ENCODE measurements at places on chromosomes 6 and 20. TPM values are rescaled to one million over a fixed set of nuclear protein-coding genes. Genes with fewer than 3 reads are reported as not detected.

ROS1 gene
- 0.02 TPM for total RNA-seq

TAF11 gene
- total RNA-seq, result 20.6 TPM

ZNF831 gene
- not detected for total RNA-seq

PGBD1 gene
- total RNA-seq, result 4.5 TPM

CASS4 gene
- 0.50 TPM for total RNA-seq

IYD gene
- total RNA-seq, result not detected

TREML1 gene
- total RNA-seq, result not detected

OOEP gene
- not detected for total RNA-seq

PTPRT gene
- not detected for total RNA-seq

PPT2 gene
- 19.1 TPM for total RNA-seq

FOXS1 gene
- total RNA-seq, result not detected

SYNCRIP gene
- total RNA-seq, result 114 TPM

COL21A1 gene
- total RNA-seq, result not detected

PAX1 gene
- total RNA-seq, result not detected

PACRG gene
- not detected for total RNA-seq

TXNDC5 gene
- total RNA-seq, result 280 TPM

KHDC1L gene
- not detected for total RNA-seq

RTEL1 gene
- total RNA-seq, result 26.8 TPM

FAM209A gene
- total RNA-seq, result 0.26 TPM

GSTA2 gene
- not detected for total RNA-seq

SLC22A16 gene
- total RNA-seq, result not detected

FILIP1 gene
- 0.13 TPM for total RNA-seq

HLA-DMB gene
- total RNA-seq, result not detected

BPIFB2 gene
- total RNA-seq, result not detected

RBPJL gene
- total RNA-seq, result not detected

GABRR2 gene
- 0.10 TPM for total RNA-seq

MTHFD1L gene
- 92.0 TPM for total RNA-seq

TXLNB gene
- total RNA-seq, result not detected

MEP1A gene
- not detected for total RNA-seq

DPPA5 gene
- not detected for total RNA-seq

NOX3 gene
- total RNA-seq, result not detected

PXDC1 gene
- total RNA-seq, result 97.5 TPM

PCK1 gene
- total RNA-seq, result not detected

KCNQ5 gene
- 32.4 TPM for total RNA-seq

CGA gene
- 0.96 TPM for total RNA-seq

MLN gene
- total RNA-seq, result not detected

KIFC1 gene
- 38.2 TPM for total RNA-seq

CCDC170 gene
- 0.33 TPM for total RNA-seq

TGM3 gene
- total RNA-seq, result 0.12 TPM

ARFRP1 gene
- total RNA-seq, result 39.7 TPM

TP53TG5 gene
- not detected for total RNA-seq

RIPOR3 gene
- total RNA-seq, result 0.13 TPM

TSBP1 gene
- total RNA-seq, result not detected

SIRPD gene
- total RNA-seq, result not detected

TGM2 gene
- 447 TPM for total RNA-seq

CST4 gene
- not detected for total RNA-seq

TIAM2 gene
- 11.3 TPM for total RNA-seq

HLA-DPB1 gene
- 1.7 TPM for total RNA-seq

SLC17A3 gene
- total RNA-seq, result not detected

ENPP3 gene
- not detected for total RNA-seq

FAM209B gene
- total RNA-seq, result not detected

UBE2J1 gene
- total RNA-seq, result 40.0 TPM

ID4 gene
- 11.0 TPM for total RNA-seq

LCA5 gene
- total RNA-seq, result 3.4 TPM

Measured in HFFc6 (cell line).